ENCODE measurements at places on chromosomes 6 and 20.

GRCh38 chr6:168535711-168536110, 94.7 kb downstream of the SMOC2 start:
- no peak for DNase-seq

GRCh38 chr20:38159566-38159956, 5.5 kb downstream of the TGM2 start:
- no peak for DNase-seq

DNA sequence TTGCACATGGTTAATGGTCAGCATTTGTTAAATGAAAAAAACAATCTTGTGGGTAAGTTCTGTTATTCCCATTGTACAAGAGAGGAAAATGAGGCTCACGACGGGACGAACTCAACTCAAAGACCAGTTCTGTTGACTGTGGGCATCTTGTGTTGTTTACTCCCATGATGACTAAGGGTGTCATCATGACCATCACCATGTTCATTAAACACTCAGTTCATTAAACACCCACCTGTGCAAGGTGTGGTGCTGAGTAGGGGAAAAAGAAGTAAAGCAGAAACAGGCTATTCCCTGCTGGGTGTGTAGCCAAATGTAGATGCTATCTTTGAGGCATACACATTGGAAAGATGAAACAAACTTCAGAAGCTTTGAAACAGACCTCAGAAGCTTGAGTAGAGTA, 4.5 kb downstream of the CHMP4B start:
- no peak for DNase-seq

GRCh38 chr20:58614984-58615760, 35.9 kb upstream of the STX16 start:
- DNase-seq: no peak

- DNase-seq: no peak
These were observed 12.3 kb downstream of the LOC128125822 start for GRCh38 chr6:63584566-63584965.

Measured in GM04503 (cell line).